ENCODE measurements at places on chromosomes 3 and 15.

DNA sequence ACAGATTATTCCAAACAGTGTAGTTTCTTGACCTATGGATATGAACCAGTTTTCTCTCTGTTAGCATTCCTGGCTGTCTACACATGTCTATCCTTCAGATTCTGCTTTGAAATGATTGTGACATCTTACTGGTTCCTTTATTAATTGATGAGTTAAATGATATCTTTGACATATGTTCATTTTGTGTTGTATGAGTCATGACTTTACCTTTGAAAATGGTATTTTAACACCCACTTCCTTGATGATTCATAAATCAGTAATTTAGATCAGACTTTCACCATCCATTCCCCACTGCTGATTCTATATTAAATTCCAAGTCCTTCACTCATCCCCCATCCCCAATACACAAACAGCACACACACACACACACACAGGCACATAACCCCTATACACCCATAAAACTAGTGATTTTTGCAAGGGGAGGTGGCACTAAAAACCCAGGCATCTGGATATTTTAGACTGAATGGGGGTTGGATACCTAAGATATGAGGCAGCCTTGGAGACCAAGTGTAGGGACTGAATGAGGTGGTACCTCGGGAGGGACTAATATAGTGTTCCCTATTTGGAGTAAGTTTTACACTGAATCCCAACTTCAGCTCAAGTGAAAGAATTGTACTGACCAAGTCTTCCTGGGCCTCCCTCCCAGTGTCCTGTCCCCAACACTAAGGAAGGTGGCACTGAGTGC, 9.7 kb downstream of the CCK start:
- DNase-seq, result no peak

DNA sequence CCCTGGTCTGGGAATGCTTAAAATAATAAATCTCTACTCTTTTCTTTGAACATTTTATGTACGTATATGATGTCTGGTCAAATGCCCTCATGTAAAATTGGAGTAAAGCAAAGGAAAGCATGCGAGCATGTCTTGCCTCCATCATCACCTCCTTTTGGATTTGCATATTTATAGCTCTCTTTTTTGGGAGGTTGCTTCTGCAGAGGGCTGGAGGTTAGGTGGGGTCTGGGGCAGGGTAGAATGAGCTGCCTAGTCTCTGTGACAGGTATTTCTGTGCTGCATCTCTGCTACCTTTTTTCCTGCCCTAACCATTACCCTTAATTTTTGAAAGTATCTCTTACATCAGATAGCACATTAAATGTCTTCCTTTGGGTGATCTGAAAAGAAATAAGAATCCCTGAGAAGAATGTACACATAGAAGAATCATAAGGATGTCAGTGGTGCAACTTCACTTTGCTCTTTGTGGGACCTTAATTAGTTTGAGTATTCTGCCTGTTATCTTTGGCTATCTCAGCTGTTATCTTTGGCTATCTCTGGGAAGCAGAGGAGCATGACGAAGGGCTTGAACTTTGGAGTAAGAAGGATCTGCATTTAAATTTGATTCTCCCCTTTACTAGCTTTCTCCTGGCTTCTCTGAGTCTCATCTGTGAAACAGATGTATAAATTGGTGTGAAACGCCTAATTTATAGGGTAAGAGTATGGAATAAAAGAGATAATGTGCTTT, 40.2 kb downstream of the PPM1L start:
- DNase-seq, result no peak

DNA sequence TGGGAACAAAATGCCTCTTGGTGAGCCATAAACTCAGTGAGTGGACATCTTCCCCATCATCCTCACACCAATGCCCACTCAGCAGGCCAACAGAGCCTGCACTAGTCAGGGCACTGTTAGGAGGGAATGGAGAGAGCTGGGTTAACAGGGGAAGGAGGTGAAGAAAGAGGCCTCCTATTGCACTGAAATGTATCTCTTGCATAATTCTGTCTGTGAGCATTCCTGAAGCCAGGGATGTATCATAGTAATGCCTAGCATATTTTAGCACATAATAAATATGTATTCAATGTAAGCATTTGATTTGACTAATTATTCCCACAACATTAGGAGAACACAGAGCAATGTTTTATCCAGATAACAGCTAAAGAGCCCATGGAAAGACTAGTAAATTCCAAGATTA, 81.2 kb downstream of the ANO10 start:
- DNase-seq, result no peak

DNA sequence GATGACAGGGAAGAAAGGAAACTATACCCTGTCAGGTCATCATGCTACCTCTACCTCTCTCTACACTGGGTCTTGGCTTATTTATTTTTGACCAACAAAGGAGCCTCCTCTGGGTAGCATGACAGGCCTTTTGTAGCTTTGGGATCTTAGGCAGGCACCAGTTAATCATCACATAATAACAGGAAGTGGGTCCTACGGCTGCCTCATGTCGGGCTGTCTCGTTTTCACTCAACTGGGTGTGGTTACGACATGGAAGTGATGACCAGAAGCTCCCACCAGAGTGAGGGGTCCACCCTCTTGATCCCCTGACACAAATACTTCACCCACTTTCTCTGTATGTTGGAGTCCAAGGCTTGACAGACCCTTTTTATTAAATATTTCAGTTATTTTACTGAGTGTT, 105.3 kb downstream of the CD47 start:
- no peak for DNase-seq

GRCh38 chr3:64224826-64225610, at the start of gene PRICKLE2:
Gene PRICKLE2 (minus strand): TSS chr3:64225466. CDS start chr3:64198927, 26,539 bp downstream.
- peak; percentile 54 for DNase-seq

DNA sequence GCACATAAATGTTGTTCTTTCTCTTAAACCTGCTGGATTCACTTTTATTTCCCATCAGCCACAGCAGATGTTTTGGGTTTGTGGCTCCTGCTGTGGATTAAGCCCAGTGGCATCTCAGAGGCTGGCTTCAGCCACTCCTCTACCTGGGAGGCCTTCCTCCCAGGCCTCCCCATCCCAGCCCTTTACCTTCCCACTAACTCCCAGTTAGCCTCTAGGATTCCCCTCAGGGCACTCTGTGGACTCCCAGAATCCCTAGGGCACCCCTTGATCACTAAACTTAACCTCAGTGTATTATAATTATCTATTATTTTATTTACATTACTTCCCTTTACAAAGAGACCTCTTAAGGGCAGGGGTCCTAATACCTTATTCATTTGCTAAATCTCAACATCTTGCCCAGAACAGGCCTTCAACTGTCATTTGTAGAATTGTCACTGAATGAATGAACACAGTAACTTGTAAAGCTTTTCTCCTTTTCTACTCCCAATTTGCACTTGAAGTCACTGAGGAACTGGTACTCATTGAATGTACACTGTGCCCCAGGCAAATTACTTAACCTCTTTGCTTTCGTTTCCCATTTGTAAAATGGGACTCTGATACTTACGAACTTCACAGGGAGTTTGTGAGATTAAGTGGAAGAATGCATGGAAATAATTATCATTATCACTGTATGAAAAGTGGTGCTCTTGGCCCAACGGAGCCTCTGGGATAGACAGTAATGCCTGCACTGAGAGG, 8.3 kb downstream of the CCDC13 start:
- no peak for DNase-seq

- DNase-seq, result peak; percentile 47
These were observed 54.9 kb downstream of the SPSB4 start for GRCh38 chr3:141105828-141106628.
